ENCODE measurements at places on chromosomes 1 and 21.
A peak's percentile ranks its signal among the peaks of the same experiment; 100 is the strongest.

GRCh38 chr1:94463765-94464330 lies 45.7 kb downstream of the ABCD3 start:
- DNase-seq, result no peak

- DNase-seq, result no peak
These were observed 271.4 kb downstream of the FOXD2 start for GRCh38 chr1:47709019-47709871.

DNA sequence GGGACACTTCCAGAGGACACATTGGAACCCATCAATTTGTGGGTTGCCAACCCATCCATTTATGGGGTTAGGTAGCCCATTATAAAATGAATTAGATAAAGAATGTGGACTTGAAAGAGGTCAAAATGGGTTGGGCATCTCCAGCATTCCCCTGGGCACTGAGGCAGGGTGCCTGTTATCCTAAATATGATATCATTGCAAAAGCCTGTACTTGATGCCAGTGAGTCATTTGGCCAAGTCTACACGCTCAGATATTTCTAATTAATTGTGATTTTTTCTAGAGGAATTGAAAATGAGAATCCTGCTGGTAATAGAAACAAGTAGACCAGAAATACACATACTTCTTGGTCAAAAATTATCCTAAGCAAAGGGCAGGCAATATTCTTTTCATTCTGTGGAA lies 21.9 kb upstream of the NBL1 start:
- no peak for DNase-seq

DNA sequence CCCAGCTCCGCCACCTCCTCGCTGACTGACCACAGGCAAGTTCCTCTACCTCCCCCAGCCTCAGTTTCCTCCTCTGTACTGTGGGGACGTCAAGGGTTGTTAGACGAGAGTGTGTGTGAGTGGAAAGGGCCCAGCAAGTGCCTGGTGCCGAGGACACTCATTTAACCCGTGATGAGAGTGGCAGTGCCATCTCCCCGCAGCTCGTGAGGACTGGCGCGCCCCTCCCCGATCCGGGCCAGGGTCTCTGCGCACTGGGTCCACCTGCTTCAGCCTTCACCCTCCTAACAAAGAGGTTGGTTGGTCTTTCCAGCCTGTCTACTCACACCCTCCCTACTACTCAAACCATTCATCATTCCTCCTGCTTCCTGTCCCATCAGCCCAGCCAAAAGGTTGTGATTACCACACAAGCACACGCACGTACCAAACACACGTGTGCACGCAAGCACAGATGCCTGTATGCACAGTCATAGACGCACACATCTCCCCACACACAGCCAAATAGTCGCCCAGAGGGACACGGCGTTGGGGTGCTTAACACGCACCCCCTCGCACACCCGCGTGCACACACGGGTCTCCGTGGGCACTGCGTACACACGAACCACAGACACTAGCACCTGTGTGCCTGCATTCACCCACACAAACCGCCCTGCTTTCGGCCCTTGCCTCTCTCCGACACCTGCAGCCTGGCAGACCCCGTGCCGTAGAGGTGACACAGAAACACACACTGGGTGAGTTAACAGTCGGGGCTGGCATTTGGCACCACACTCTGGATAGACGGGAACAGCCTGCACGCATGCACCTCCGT lies 39.3 kb downstream of the TAS1R2 start:
- DNase-seq, result no peak

DNA sequence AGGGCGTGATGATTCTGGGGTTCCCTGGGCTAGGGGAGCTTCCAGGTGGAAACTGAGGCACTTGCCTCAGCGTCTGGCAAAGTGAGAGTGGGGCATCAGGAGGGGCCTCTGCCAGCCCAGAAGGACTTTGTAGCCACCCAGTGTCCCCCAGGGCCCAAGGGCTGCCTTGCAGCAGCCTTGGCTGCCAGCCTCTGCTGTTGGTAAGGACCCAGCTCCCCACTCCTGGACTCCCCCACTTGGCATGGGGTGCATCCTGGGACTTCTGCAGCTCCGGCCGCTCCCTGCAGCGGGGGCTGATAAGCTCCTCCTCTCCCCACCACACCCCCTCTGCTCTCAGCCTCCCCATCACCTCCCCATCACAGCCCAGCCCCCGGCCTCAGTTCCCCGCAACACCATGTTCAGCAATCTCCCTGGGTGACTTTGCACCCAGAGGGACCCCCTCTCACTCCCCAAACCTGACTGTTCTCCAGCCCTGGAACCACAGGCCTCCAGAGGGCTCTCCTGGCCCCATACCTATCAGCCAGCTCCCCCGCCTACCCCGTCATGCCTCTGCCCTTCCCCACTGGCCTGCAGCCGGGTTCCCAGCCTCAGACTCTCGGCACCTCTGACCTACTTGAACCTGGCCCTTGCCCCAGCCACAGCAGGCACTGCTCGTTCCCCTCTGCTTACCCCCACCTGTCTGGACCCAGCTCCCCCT lies 113.0 kb downstream of the CRYAA start:
- DNase-seq, result no peak

DNA sequence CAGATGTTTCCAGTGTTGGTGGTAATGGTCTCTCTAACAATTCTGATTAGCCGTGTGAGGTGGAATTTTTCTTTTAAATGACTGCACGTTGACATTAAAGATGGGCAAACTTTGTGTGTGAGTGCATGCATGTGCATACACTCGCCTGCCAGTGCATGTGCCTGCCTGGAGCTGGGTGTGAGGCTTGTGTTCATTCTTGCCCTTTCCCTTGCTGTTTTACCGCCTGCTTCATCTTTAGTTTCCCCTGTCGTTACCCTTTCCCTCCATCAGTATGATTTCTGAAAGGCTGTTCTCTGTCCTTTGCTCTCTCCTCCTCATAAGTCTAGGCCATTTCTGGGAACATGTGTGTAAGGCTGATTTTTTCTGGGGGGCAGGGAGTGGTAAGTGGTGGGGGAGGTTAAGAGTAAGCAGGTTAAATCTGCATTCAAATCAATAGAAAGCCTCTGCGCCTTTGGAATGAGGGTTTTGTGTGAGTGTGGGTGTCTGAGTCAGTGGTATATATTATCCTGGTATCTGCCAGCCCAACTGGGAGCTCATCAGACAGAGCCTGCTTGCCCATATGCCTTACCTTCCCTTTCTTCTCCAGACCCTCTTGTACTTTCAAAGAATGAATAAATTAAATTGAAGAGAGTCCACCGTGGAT lies 112.5 kb downstream of the PBX1 start:
- DNase-seq, result no peak

DNA sequence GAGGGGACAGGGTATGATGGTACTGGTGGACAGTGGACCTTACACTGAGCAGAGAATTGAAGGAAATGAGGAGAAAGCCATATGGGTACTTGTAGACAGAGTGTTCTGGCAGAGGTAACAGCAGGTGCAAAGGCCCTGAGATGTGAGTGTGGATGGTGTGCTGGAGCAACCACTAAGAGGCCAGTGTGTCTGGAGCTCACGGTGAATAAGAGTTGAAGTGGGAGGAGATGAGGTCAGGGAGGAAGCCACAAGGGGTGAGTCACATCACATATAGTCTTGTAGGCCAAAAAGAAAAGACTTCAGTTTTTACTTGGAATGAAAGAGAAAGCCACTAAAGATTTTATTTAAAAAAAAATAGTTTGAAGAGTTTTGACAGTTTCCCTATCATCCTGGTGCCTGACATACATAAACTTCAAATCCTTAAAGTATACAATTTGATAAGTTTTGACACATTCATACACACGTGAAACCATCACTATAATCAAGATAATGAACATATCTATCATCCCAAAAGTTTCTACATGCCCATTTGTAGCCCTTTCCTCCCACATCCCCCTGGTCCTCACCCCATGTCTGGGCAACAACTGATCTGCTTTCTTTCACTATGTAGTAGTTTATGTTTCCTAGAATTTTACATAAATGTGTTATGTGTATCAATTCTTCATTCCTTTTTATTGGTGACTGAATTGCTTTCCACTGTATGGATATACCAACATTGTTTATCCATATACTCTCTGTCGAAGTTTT lies 148.4 kb downstream of the GPATCH2 start:
- DNase-seq, result no peak

GRCh38 chr1:91718368-91718767 lies 167.6 kb downstream of the TGFBR3 start:
- no peak for DNase-seq

DNA sequence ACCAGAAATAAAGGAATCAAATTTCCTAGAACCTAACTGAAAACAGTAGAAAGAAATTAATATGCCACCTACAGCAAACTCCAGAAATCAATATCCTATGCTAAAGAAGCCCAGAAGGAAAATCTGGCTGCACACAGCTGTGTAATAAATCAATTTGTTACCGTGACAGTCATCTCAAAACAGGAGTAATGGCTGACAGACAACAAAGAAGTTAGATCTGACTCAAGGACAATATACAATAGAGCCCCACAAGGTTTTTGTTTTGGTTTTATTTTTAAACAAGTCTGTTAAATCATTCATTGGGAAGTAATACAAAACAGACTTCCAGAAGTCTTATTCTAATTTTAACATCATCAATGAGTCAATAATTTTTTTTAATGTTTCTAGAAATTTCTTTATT lies 168.4 kb downstream of the RERE start:
- no peak for DNase-seq

DNA sequence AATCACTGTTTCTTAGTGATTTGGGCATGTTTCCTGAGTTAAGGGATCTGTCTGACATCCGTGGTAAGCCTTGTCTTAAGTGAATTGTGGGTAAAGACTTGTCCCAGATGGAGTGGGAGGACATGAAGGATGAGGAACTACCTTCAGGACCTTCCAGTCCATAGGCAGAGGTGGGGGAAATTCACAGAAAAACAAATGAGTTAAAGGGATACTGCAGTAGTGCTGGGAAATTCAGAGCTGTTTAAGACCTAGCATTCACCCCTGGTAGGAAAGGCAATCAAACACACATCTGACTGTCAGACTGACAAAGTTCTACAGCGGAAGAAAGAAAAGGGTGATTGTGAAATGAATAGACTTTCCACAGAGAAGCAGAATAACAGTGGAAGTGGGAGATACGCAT lies 3.0 kb downstream of the GNAT2 start:
- DNase-seq, result no peak

DNA sequence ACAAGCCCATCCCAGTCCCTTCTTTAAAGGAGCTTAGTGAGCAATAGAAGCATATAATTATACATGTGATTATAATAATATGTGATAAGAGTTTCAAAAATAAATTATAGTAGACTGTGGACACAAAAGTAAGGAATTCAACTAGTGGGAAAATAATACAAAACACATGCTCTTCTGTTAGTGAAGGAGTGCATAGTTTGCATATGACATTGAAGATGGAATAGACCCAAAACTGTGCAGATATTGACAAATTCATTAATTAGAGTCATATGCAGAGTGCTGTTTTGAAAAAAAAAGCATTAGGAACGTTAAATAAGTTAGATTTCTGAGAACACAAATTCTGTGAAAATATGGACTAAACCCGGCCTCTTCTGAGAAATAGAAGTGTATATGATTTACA lies 278.8 kb downstream of the ASTN1 start:
- no peak for DNase-seq

GRCh38 chr21:34845521-34846451 lies 177.0 kb downstream of the CLIC6 start:
- no peak for DNase-seq

DNA sequence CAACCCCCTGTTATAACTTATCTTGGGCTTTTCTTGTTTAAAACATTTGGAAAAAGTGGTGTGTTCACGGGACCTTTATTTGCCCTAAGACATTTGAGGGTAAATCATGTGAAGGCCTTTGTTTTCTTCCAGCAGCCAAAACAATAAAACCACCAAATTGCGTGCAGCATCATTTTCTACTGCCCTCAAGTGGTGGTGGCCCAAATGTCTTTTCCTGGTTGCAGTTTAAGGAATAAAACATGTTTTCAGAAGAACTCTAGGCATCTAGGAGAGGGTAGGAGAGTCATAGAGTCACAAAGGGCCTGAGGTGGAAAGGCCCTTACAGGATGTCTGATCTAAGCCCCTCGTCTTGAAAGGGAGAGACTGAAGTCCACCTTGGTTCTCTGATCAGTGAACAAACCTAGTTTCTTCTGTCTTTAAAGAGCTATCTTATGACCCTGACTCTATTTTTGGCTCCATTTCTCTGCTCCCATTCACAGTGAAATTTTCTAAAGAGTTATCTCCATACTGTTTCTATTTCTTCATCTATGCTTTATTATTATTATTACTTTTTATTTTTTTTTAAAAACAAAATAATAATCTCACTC lies 16.0 kb upstream of the EPS15 start:
- peak; percentile 69 for DNase-seq

GRCh38 chr1:5920201-5920600 lies 72.0 kb downstream of the NPHP4 start:
- no peak for DNase-seq

GRCh38 chr1:15654091-15654690 lies 29.9 kb upstream of the PLEKHM2 start:
- DNase-seq, result no peak

DNA sequence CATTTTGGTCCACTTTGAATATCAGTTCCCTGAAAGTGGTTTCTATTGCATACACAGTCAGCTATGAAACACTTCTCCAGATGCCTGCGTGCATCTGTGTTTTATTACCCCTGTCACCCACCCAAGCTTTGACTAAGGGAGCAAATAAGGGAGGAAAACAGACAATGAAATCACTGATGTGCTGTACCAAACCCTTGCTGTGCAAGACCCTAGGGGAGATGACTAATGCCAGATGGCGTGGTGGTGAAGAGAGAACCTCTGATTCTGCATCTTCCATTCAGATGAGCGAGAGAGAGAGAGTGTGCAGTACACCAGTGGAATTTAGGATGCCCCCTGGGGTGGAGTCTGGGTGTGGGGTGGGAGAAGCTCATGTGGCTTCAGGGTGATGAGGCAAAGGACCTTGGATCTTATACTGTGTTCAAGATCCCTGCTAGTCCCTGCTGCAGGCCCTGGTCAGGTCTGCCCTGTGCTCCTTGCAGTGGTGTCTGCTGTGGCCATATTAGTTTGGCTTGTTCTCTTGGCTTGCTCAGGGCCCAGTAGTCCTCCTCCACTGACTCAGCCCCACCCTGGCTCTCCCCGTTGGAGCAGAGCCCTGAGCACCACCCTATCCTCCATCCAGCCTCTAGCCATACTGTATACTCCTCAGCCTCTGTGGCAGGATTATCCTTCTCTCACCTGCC lies 18.5 kb downstream of the CLCA1 start:
- DNase-seq, result no peak

DNA sequence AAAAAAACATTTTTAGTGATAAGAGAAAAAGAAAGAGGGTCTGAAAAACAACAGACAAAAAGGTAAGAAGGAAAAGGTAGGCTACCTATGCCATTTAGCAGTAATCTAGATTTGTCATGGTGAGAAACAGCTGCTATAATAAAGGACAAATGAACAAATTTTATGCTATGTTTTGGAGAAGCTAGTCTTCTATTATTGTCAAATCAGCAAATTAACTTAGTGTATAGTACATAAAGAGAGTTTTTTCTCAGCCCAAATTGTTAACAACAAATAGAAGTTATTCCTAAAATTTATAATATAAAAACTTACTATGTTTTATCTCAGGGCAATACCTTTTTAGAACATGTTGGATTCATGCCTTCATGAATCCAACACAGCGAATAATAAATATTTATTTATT lies 88.7 kb downstream of the KIFAP3 start:
- DNase-seq, result no peak

- DNase-seq, result no peak
These were observed 130.5 kb downstream of the RWDD3 start for GRCh38 chr1:95364546-95364945.

- DNase-seq, result peak; percentile 93
These were observed at the start of gene TXLNA for GRCh38 chr1:32179443-32180185. Gene TXLNA, plus strand, starts transcription at chr1:32179675. Its CDS starts 671 bp downstream, at chr1:32180346.

GRCh38 chr1:202639500-202639899 lies 70.8 kb downstream of the SYT2 start:
- no peak for DNase-seq

- no peak for DNase-seq
These were observed 10.9 kb downstream of the OLIG2 start for GRCh38 chr21:33036430-33037162.
